Activated naive CD4-positive, alpha-beta T cell treated with Interleukin-2 at 50 U/mL for 16 hours (primary cell): ENCODE measurements at places on chromosomes 1 and 21.

DNA sequence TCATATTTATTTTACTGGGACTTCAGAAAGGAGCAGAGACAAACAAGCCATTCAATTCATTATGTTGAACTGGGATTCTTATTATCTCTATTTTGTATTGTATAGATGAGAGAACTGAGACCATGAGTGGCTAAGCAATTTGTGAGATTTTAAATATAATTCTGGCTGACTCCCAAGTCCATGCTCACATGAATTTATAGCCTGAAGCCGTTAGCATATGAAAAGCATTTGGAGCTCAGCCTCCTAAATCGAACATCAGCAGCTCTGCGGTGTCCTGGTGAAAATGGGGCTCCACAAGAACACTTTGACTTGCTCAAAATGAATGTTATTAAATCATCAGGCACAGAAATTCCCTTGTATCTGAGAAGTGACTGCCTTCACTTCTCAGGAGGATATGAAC, 96.8 kb upstream of the DPT start:
- no peak for DNase-seq

GRCh38 chr1:54274448-54274847, 74.5 kb downstream of the MRPL37 start:
- no peak for DNase-seq

DNA sequence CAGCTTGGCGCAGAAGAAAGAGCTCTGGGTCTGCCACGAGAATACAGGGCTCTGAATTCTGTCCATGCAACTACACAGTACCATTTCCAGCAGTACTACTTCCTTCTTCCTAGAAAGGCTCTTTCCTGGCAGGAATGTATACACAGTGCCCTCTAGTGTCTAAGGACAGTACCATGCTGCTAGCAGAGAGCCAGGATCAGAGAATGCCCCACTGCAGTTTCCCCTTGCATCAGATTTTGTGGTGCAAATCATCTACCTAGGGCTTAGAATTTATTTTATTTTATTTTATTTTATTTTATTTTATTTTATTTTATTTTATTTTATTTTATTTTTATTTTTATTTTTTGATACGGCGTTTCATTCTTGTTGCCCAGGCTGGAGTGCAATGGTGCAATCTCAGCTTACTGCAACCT, 50.8 kb downstream of the PAX7 start:
- no peak for DNase-seq

- no peak for DNase-seq
Measured at GRCh38 chr1:190129366-190129765, 348.3 kb downstream of the BRINP3 start.

GRCh38 chr1:75732703-75733102, 8.2 kb downstream of the ACADM start:
- no peak for DNase-seq

DNA sequence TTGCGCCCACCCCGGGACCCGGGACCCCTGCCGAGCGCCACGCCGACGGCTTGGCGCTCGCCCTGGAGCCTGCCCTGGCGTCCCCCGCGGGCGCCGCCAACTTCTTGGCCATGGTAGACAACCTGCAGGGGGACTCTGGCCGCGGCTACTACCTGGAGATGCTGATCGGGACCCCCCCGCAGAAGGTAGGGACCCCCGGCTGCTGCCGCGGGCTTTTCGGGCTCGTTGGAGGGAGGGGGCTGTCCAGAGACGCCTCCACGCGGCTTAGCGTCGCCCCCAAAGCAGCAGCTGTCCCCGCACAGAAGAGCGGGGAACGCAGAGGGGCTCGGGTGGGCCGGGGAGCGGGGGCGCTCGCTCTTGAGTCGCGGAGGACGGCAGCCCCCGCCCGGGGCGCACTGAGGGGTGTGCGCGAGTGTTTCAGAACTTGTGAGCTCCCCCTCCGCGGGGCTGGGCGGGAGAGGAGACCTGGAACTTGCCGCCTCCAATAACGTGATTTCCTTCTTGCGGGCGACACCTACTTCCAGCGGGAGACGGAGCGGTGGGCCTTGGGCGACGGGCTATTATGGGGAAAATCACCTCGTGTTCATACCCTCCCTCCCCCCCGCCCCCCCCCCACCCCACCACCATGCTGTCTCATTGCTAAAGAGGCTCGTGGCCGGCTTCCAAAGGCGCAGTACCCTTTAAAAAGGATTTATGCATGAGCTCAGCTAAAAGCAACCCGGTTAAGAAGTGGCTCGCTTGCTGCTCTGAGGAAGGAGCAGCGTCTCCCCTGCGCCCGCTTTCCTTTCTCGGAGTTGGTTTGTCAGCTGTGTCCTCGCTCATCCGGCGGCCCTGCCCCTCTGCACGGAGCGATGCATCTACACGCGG, 664 bp downstream of the BACE2 start:
- DNase-seq = no peak
